ENCODE measurements at places on chromosomes 5 and 9. TPM values are rescaled to one million over a fixed set of nuclear protein-coding genes. Genes with fewer than 3 reads are reported as not detected.

DNA sequence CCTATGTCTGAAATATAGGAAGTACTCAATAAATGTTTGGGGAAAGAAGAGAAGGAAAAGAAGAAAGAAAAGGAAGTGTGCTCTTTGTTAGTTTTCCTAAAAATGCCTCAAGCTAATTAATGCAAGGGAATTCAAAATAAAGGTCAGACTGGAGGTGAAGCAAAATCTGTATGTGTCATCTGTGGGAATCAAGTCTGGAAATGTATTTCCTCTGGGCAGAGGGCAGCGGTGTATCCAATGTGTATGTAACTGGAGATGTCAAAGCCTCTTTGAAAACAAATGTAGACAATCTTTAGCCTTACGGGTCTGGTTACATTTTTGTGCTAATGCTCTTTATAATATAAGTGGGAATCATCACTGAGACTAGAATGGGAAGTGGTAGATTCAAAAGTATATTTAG lies 471.4 kb downstream of the MAN2A1 start:
- H3K27ac ChIP-seq, result no peak overlapping the region
- no peak overlapping the region for H3K4me3 ChIP-seq
- no peak for DNase-seq
- H3K36me3 ChIP-seq, result no peaks in the 10 kb centered on the region

ZFP2 gene
- total RNA-seq, result 1.6 TPM

- H3K4me1 ChIP-seq, result no peaks in the 10 kb centered on the region
- no peaks in the 10 kb centered on the region for H3K36me3 ChIP-seq
- no peak overlapping the region for H3K27ac ChIP-seq
Measured at GRCh38 chr5:181070523-181070922, 30.5 kb downstream of the BTNL9 start.

- no peaks in the 10 kb centered on the region for H3K27me3 ChIP-seq
- H3K36me3 ChIP-seq, result no peaks in the 10 kb centered on the region
- peak overlapping the region; percentile 93 for H3K27ac ChIP-seq
- DNase-seq, result no peak
- H3K4me3 ChIP-seq, result no peak overlapping the region
Measured at GRCh38 chr5:150511578-150512367, 3.8 kb downstream of the NDST1 start.

- H3K27ac ChIP-seq, result no peak overlapping the region
- H3K4me1 ChIP-seq, result peaks cover 9% of the 10 kb centered on the region
- H3K27me3 ChIP-seq, result peaks cover 6% of the 10 kb centered on the region
- DNase-seq, result no peak
- H3K36me3 ChIP-seq, result no peaks in the 10 kb centered on the region
- H3K4me3 ChIP-seq, result no peak overlapping the region
Measured at GRCh38 chr9:135471791-135472640, 7.6 kb upstream of the PPP1R26 start.

FCN2 gene
- not detected for total RNA-seq

- peaks cover 29% of the 10 kb centered on the region for H3K36me3 ChIP-seq
- no peaks in the 10 kb centered on the region for H3K27me3 ChIP-seq
- H3K27ac ChIP-seq, result no peak overlapping the region
- no peak for DNase-seq
- no peak overlapping the region for H3K4me3 ChIP-seq
Measured at GRCh38 chr5:36209664-36210063, 32.1 kb downstream of the NADK2 start.

- no peak overlapping the region for H3K4me3 ChIP-seq
- DNase-seq, result no peak
- H3K36me3 ChIP-seq, result no peaks in the 10 kb centered on the region
- peaks cover 6% of the 10 kb centered on the region for H3K4me1 ChIP-seq
Measured at GRCh38 chr9:126581893-126582292, 31.8 kb upstream of the LMX1B start.

DNA sequence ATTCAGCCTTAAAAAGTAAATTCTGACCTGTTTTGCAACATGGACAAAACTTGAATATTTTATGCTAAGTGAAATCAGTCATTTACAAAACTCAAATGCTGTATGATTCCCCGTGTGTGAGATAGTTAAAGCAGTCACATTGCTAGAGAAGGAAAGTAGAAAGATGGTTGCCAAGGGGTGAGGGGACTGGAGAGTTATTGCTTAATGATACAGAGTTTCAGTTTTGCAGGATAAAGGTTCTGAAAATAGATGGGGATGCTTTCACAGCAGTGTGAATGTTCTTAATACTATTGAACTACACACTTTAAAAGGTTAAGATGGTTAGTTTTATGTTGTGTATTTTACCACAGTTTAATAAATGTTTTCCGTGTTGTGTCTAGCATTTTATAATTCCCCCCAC lies 51.2 kb downstream of the SGCD start:
- no peak overlapping the region for H3K27ac ChIP-seq
- no peak overlapping the region for H3K4me3 ChIP-seq
- no peak for DNase-seq
- H3K36me3 ChIP-seq, result no peaks in the 10 kb centered on the region
- peaks cover 19% of the 10 kb centered on the region for H3K4me1 ChIP-seq

DNA sequence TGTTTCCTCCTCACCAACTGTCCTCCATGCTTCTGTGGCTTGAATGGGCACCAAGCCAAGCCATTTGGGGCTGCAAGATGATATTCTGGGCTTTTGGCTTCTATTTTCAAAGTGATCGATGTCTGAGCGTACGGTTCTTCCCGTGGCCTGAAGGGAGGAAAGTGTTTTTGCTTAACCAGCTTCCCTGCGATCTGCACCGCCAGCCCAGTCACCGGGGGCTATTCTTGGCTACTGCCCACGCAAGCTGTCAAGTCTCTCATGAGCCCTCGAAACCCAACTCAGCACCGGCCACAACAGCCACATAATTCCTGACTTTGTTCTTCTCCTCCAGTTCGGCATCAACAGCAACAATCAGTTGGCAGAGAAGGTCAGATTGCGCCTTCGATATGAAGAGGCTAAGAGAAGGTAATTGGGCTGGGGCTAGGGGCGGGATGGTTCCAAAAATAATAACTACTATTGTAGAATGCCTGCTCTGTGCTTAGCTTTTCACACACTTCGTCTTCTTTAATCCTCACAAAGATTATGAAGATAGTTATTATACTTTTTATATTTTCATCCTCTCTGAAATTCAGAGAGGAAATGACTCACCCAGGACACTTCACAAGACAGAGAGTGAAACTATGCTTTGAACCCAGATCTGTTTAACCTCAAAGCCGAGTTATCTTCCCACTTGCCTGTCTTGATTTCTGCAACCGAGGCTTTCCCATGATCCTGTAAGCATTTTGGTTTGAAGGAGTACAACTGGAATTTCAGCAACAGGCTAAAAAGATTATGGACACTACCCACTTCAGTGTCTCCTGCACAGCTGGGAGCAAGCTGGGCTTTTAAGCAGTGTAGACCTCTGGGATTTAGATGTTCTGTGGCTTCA lies 76.4 kb upstream of the RARS1 start:
- peaks cover 41% of the 10 kb centered on the region for H3K4me1 ChIP-seq
- H3K27ac ChIP-seq, result peak overlapping the region; percentile 73
- no peaks in the 10 kb centered on the region for H3K36me3 ChIP-seq
- H3K27me3 ChIP-seq, result no peaks in the 10 kb centered on the region

GRCh38 chr9:10774051-10774450 lies 161.2 kb upstream of the PTPRD start:
- H3K36me3 ChIP-seq, result no peaks in the 10 kb centered on the region
- no peak for DNase-seq
- H3K4me1 ChIP-seq, result no peaks in the 10 kb centered on the region
- H3K4me3 ChIP-seq, result no peak overlapping the region
- H3K27ac ChIP-seq, result no peak overlapping the region
- H3K27me3 ChIP-seq, result no peaks in the 10 kb centered on the region
